ENCODE measurements at places on chromosomes 12 and 14.

DNA sequence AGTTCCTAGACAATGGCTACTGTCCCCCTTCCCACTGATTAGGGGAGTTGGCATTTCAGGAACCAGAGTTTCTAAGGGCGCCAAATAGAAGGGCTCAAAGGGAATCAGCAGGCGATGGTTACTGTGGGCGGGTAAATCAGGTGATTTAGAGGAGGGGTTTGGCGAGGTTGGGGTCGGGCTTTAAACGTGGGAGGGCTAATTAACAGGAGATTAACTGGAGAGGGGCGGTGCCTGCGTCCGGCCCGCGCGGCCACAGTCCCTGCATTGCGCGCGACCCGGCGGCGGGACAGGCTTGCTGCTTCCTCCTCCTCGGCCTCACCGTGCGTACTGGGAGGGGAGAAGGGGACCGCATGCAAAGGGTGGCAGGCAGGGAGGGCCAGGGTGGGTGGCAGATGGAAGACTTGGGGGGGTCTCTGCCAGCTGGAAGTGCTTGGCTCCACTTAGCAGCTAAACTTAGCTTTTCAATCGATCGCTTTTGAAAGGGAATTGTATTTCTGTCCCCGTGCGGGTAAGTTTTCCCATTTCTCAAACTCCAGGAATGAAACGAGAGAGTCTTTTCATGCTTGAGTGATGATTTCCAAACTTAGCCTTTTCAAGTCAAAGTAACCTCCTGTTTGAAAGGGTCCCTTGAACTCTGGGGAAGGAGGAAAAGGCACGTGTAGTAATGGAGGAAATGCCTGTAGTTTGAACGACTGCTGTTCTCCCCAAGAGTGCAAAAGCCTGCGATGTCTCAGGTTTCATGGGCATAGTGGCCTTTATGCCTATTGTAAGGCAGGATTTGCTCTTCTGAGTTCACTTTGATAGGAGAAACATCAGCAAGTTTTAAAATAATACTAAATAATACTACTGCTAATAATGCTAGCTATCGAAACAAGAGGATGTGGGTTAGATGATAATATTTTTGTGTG lies at the start of gene MGST1:
TSS of gene MGST1 (plus strand) at position 255 of the 908 bp plus-strand sequence. CDS start 6,608 bp downstream, outside the sequence.
- no peak for DNase-seq

GRCh38 chr12:121793440-121793837 lies at the start of gene RHOF:
Gene RHOF (minus strand): TSS chr12:121793688. CDS start chr12:121793633, 55 bp downstream.
- DNase-seq, result no peak

- DNase-seq, result no peak
Measured at GRCh38 chr14:22994762-22995275, 12.5 kb upstream of the AJUBA start.

DNA sequence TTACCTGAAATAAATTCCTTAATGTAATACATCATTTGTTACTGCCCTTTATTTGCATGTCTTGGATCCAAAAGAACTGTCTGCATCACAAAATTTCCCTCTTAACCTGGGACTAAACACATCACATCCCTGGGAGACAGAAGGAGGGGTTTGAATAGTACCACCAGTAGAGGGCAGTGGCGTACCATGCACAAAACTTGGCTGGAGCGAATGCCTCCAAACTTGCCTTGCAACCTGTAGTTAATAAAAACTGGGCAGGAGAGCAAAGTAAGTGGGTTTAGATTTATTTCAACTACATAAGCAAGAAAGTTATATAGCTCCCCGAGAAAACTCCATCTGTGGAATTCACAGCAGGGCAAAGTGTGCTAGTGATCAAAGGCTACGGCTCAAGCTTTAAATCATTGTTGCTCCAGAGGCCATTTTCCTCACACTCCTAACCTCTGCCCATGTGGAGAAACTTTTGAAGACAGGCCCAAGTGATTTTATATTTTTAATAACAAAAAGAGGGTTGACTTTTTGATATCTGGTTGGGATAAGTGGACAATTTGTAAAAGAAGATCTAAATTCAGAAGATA lies 1176.7 kb upstream of the SEL1L start:
- DNase-seq, result no peak

DNA sequence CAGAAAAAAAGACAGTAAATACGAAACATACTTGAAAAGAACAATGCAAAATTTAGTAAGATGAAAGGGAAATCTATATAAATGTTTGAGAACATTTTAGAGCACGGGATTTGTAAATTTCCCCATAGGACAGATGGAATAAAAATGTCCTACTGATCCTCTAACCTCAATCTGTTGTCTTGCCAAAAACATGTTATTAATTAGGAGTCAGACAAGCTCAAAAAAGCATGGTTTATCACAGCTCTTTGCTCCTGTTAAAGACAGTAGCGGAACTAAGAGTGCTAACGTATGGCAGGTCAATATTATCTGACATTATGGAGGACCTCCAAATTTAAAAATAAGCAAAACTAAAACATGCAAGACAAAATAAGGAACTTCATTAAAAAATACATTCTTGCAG lies 12.9 kb downstream of the GMFB start:
- no peak for DNase-seq

DNA sequence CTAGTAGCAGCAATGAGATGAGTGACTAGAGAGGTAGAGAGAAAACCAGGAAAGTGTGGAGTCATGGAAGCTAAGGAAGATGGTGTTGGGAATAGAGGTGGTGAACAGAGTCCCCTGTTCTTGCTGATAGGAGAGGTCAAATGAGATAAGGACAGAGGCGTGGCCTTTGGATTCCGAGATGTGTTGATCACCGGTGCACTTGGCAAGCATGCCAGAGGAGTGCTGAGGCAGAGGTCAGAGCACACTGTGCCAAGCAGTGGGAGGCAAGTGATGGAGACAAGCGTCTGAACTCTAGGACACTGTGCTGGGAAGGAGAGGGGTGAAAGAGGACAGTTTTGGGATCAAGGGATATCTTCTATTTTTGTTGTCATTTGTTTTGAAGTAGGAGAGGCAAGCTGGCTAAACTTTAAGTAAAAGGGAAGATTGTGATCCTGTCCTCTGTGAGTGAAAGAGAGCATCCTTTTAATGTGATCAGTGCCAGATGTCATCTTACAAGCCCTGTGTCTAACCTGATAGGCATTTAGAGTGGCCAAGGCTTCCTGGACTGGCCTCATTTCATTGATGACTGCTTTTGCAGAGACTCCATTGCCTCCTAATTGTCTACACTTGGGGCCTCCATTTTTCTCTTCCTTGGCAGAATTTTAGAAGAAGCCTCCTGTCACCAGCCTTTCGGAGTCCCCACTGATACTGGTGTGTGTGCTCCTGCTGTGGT lies 336.4 kb downstream of the CACNA1C start:
- no peak for DNase-seq

- no peak for DNase-seq
Measured at GRCh38 chr12:1171657-1172408, 180.8 kb downstream of the ERC1 start.

DNA sequence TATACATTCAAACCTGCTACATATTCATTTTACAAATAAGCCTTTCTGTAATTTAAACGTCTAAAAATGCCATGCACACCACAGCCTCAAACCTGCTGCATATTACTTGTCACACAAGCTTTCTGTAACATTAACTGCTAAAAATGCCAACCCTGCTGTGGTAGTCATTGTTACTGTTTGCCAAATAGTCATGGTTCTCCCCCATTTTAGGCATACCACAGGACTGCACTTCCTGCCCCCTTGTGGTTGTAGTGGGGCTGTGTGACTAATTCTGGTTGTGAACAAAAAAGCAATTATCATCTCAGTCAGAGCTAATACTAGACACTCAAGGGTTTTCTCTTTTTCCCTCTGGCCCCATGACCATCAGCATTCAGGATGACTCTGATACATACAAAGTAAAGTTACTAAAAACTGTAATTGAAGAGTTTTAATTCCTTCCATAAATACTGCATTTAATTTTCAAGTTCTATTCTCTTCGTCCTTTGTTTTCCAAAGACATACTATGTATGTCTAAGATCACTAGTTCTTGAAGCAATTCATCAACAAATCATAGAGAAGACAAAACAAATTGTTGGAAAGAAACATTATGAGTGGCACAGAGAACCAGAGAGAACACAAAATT lies 5.7 kb upstream of the SLC35F4 start:
- no peak for DNase-seq

GRCh38 chr12:5456906-5457305 lies 25.0 kb downstream of the NTF3 start:
- no peak for DNase-seq

GRCh38 chr14:84592770-84593169 lies 937.2 kb upstream of the FLRT2 start:
- DNase-seq, result no peak

DNA sequence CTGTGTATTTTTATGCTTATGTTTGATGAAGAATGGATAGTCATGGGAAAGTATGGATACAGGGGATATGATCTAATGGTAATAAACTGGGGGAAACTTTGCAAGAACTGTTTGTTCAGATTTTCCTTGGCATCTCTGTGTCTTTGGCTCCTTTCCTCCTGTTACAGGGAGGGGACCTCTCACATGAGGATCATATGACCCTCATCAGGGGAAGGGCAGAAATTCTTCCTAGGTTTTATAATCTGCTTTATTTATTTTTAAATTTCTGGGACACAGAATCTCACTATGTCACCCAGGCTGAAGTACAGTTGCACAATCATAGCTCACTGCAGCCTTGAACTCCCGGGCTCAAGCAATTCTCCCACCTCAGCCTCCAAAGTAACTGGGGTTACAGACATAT lies 526.5 kb downstream of the CCER1 start:
- DNase-seq, result no peak

DNA sequence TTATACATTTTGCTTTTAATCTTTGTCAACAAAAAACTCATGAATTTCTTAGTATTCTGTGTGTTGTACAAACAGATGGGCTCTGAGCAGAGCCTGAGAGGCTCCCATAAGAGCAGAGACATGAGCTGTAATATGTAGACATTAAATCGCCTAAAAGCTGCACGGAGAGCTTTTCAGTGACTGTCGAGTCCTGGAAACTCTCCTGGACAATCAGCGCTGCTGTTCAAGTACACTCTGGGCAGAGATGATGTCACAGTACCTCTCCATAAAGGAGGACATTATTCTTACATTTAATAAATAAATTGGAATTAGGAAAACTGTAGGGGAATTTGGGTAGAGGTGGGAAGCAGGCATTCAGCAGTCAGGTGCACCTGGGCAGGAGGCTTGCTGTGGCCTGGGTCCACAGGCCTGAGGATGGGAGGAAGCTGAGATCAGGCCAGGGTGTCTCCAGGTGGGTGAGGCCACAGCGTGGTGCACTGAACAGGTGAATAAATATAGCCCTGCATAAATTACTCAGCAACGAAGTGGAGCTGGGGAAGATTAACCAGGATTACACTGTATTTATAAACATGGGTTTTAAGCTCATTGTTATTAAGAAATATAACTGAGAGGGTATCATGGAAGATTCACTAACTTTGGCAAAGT lies 13.3 kb upstream of the TCL1A start:
- no peak for DNase-seq

GRCh38 chr12:65868878-65869277 lies 44.6 kb downstream of the HMGA2 start:
- no peak for DNase-seq

GRCh38 chr12:46959502-46959901 lies 119.9 kb upstream of the PCED1B start:
- DNase-seq, result no peak

All from GOT3 (cell line).